Activated CD4-positive, alpha-beta T cell treated with anti-CD3 and anti-CD28 coated beads for 24 hours (primary cell): ENCODE measurements at places on chromosomes 6 and 20.

- DNase-seq, result no peak
These were observed 690.6 kb downstream of the EPM2A start for GRCh38 chr6:145044641-145045246.

DNA sequence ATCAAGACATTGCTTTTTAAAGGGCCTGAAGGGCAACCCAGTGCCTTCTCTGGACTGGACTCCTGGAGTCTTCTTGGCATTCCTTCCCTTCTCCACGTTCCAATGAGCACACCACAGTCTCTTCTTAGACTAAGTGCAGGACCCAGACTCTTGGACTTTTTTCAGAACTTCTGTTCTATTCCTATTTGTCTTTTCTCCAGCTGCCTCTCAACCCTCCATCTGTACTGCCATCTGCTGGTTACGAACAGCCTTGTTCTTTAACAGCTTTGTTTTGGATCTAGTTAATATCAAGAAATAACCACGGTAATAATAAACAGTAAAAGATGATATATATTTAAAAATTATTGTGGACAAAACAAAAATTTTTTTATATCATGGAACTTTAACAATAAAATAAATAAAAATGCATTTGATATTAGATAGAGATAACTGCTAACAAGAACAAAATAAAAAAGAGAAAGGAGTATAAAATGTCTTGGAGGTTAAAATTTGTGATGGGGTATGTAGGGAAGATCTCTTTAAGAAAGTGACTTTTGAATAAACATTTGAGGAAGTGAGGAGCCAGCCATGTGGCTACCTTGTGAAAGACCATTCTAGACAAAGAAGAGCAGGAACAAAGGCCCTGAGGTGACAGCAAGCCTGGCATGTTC lies 105.1 kb upstream of the HCRTR2 start:
- no peak for DNase-seq

DNA sequence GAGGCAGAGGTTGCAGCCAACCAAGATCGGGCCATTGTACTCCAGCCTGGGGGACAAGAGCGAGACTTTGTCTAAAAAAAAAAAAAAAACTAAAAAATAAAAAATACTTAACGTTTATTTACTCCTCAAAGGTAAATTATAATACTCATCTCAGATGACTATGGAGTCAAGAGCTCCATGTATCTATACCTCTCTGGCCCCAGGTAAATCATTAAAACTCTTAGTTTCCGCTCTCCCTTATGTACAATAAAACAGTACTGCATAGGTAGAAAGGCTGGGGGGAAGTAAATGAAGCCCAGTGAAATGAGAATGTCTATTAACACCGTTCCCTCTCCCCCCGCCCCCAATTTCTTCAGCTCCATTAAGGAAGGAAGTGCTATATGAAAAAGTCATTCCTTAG lies 1.2 kb downstream of the SRSF12 start:
- DNase-seq, result no peak

DNA sequence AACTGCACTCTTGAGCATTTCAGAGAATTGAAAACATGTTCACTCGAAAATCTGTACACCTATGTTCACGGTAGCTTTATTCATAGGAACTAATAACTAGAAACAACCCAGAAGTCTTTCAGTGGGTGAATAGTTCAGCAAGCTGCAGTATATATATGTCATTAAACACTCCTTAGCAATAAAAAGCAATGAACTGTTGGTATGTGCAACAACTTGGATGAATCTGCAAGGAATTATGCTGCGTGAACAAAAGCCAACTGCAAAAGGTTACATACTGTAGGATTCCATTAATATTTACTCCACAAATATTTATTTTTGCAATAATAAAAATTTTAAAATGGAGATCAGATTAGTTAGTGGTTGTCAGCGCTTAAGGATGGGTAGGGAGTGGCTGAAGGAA lies 22.1 kb upstream of the FKBP1A start:
- DNase-seq, result no peak

DNA sequence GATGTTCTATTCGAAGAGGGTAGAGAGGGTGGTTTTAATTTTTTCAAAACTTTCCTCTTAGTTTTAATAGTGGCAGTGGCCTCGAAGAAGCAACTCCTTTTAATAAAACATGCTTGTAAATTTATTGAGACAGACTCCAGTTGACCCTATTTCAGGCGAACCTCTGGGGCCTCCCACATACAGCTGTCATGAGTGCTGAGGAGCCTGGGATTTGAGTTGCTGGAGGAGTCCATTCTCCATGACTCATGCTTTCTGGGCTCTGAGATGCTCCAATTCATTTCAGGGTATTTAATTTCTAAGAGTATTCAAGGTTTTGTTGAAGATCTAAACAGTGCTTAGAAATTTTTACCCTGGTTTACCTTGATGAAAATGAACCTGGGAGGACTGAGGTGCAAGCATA lies 580.4 kb downstream of the CBLN4 start:
- DNase-seq, result no peak

GRCh38 chr6:118207947-118208346 lies 300.9 kb downstream of the SLC35F1 start:
- no peak for DNase-seq

DNA sequence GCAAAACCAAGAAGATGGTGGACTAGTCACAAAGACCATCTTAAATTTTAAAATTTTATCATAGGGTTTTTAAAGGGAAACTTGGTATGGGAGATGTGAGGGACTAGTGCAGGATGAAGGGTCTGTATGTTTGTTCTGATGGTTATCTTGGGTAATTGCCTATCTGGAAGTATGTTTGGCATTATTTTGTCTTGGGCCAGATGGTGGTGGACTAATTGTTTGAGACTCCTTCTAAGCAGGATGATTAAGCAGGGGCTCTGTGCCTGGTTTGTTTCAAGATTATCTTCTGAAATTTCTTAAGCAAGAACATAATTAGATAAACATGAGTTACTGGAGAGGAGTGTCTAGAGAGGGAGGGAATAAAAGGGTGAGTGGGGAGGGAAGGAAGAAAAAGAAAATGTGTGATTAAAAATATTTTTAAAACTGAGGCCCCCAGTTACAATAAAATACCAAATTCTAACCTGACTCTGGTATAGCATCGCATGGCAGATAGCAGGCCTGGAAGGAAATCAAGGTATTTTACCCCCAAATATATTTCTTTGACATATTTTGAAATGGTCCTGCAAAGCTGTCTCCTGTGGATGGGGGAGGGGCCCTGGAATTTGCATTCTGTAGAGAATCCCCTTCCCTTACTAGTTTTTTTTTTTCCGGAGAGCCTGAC lies 49.9 kb upstream of the FAM184A start:
- DNase-seq, result no peak

GRCh38 chr20:62364911-62365736 lies 2.0 kb downstream of the LAMA5 start:
- no peak for DNase-seq

DNA sequence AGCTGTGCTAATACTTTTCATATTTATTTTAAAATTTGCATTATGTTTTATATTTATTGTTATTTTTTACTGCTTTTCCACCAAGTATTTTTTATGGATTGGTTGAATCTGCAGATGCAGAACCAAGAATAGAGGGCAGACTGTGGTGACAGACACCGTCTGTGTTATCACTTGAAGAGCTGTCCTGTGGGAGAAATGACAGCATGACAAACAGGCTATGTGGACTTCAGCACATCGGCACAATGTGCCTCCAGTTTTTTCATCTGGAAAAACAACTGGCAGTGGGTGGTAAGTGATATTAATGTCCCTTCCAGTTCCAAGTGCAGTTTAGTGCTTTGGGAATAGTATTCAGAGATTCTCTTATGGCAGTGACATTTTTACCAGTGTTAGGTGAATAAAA lies 492.9 kb downstream of the PRKN start:
- DNase-seq, result no peak

- no peak for DNase-seq
These were observed 1.3 kb upstream of the UBE2J1 start for GRCh38 chr6:89353702-89354392.

- DNase-seq, result no peak
These were observed 368.9 kb upstream of the JARID2 start for GRCh38 chr6:14876778-14877613.

GRCh38 chr20:59512651-59513050 lies 91.7 kb upstream of the PHACTR3 start:
- no peak for DNase-seq
